Activated naive CD4-positive, alpha-beta T cell (primary cell): ENCODE measurements at places on chromosomes 1 and 21.

DNA sequence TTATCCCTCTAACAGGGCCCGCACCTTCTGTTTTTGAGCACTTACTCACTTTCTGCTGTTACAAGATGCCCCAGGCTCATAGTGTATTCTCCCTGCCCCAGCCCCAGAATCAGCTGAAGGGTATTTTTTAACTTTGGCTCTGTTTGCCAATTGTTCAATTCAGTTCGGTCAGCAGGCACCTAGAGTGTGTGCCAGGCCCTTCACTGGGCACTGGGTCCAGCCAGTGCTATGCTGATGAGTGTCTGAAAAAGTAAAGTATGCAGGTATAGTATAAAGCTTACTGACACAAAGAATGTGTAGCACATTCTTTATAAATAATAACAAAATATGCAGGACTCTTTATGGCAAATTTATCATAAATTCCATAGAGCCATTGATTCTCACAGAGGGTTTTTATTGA lies 35.0 kb downstream of the FHAD1 start:
- DNase-seq, result no peak

DNA sequence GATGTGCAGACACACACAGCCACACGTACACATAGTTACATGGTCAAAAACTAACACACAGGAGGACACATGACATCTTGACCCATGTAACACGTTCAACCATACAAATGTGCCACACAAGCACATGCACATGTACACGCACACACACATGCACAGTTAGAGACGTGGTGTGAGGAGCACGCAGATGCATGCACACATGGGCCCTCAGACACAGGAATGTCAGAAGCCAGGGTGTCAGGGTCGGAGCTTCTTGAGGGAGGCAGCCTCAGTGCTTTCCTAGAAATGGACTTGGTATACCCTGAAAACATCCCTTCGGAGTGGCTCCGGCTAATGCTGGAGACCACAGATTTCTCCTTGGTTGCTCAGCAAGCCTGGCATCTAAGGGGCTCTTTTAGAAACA lies 114.3 kb downstream of the DMRTB1 start:
- DNase-seq, result no peak

GRCh38 chr1:61050541-61051442 lies 31.6 kb upstream of the NFIA start:
- no peak for DNase-seq

GRCh38 chr21:41065539-41065938 lies 102.4 kb upstream of the BACE2 start:
- no peak for DNase-seq

GRCh38 chr1:119688810-119689209 lies 22.9 kb upstream of the PHGDH start:
- no peak for DNase-seq

GRCh38 chr1:195970209-195970608 lies 638.0 kb downstream of the KCNT2 start:
- no peak for DNase-seq

DNA sequence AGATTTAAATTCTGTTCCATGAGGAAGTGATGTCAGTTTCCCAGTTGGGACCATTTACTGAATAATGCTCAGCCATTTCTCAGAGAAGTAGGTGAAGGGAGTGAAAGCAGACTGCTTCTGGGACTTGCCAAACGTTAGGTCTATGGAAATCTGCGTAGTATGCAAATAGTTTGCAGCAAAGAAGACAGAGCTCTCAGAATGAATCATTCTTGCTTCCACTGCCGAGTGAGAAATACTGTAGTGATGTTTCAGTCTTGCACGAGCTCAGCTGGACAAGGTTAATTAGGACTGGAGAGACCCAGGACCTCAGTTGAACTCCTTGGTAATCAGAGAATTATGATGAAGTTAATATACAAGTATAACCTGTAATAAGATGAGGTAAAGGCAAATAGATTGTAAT lies 317.7 kb upstream of the DAB1 start:
- no peak for DNase-seq

DNA sequence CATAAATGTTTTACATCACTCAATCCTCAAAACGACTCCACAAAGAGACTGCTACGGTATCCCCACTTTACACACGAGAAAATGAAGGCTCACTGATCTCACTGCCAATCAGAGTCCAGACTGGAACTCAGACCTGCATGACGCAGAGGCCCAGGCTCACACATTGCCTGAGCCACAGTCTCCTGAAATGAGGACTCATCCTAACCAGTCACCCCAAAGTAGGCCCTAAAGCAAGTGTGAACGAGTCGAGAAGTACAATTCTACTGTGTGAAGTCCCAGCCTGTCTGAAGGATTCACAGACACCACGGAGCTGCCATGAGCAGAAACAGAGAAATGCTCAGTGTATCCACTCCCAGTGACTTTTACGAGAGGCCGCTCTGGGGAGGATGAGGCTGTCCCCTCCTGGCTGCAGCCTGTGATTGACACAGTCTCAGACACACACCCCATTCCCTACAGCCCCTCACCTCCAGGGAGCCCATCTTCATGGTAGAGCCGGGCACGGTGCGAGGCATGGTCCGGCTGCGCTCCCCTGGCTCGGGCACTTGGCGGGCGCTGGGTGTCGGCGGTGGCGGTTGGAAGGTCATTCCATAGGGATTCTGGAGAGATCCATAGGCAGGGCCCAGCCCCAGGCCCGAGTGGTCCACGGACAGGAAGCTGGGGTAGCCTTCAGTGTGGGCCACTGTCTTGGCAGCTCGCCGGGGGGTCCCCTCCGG lies 26.7 kb upstream of the COL16A1 start:
- DNase-seq, result no peak

DNA sequence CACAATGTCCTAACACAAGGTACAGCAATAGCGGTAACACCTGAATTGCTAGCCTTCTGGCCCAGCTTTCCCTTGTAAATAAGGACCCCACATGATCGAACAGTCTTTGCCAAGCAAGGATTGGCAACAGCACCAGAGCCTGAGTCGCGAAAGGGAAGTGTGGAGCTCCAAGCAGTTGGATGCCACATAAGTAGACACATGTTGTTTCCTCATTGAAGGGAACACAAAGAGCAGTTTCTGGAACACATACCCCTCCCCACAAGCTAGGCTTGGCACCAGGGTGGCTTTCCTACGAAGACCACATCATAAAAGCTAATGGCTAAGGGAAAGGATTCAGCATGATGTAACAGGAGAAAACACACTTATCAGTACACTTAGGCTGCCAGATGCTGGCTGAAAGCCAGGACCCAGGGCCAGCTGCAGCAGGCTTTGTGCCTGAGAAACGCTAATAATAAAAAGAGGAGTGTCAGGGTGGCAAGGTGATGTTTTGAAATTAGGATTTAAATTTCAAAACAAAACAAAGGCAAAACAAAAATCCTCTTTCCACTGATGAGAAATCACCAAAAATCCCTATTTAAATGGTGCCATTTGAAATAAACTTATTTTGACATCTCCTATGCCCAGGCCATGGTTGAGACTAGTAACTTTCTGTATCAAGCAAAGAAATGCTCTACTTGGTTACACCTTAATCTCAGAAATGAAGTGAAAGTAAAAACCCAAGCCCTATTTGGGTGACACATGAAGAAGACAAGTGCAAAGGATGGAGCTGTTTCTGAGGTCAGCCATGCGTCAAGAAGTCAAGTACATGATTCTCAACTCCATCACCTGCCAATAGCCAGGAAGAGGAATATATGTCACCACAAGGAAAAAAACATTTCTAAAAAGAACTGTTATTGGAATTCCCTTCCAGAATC lies 11.9 kb upstream of the CPLANE2 start:
- no peak for DNase-seq

DNA sequence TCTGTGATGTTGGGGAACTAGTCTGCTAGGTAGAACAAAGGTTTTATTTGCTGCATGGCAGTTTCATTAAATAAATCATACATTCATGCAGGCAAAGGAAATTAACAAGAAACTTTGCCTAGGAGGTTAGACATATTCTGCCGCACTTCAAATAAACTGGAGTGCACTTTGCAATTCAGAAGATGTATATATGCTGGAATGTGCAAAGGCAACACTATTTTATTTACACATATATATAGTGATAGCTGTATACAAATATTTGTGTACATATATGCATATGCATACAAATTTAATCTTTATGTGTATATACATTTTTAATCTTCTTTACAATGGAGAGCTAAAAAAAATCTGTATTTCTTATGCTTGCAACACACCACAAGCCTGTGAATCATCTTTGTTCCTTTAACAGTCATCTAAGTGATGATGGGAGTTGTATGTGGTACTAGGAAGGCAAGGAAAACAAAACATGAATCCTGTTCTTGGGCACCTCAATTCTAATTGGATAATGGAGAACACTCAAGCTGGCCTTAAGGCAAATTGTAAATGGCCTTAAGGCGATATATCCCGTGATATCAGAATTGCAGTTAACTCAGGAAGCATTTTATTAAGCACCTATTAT lies 605.8 kb upstream of the CAMK1G start:
- no peak for DNase-seq

GRCh38 chr1:54485416-54485815 lies 62.6 kb upstream of the ACOT11 start:
- no peak for DNase-seq

- DNase-seq, result no peak
Measured at GRCh38 chr1:8460132-8460544, 142.2 kb downstream of the SLC45A1 start.

DNA sequence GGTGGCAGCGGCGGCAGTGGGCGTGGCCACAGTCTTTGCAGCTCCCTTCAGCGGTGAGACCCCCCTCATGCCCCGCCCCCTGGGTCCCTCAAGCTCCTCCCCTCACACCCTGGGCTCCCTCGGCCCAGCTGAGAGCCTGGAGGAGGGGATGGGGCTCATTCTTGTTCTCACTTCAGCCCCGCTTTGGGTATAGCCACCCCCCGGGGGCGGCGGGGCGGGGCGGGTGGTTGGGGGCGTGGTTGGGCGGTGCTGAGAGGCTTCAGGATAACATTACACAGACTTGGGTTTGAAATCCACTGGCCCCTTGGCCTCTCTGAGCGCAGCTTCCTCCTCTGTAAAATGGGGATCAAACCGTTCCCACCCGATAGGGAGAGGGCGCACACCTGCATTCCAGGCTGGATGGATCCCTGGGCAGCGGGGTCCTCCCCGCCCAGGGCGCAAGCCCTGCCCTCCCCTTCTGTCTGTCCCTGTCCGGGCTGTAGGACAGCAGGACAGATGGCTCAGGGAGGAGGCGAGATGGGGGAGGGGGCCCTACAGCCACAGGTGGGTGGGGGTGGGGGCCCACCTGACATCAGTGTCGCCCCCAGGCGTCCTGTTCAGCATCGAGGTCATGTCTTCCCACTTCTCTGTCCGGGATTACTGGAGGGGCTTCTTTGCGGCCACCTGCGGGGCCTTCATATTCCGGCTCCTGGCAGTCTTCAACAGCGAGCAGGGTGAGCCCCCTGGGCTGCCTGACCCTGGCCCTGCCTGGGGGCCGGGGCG lies 5.1 kb downstream of the CLCNKA start:
- DNase-seq, result peak; percentile 9

DNA sequence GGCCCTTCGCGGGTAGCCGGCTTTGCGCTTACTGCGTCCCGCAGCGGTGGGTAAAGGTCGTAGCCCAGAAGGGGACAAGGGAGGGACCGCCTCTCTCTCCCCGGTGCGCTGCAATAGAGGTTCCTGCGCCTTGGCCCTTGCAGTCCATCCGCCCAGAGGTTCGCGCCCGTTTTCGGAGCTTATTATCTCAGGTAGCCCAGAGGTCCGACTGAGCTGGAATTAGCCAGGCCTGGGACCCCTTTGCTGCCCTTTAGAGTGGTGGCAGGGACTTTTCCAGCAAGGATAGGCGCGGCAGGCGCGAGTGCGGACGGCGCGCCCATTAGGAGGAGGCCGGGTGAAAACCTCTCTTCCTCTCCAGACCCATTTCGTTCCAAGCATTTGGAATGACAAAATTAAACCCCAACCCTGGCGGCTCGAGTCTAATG lies 5.0 kb downstream of the LHX4 start:
- DNase-seq, result no peak

DNA sequence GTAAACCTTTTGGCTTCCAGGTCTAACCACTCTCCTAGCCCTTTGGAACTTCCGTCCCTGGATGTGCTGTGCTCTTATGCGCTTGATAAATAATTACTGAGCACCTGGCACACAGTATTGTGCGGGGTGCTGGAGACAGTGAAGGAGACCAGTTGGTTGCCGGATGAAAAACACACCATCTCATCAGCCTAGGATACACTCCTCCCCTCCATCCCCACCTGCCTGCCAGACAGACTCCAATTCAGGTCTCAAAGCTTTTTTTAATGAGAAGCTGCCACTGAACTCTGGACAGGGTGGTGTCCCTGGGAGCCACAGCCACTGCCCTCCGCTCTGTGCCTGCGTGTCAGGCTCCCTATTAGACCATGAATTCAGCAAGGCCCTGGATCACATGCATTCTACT lies 9.2 kb downstream of the GNB1 start:
- DNase-seq, result no peak

GRCh38 chr1:104195395-104195794 lies 445.7 kb downstream of the AMY1C start:
- DNase-seq, result no peak

GRCh38 chr21:41823166-41823565 lies 56.0 kb downstream of the PRDM15 start:
- DNase-seq, result no peak

- DNase-seq, result no peak
Measured at GRCh38 chr1:248847181-248847955, 9.3 kb downstream of the ZNF672 start.

DNA sequence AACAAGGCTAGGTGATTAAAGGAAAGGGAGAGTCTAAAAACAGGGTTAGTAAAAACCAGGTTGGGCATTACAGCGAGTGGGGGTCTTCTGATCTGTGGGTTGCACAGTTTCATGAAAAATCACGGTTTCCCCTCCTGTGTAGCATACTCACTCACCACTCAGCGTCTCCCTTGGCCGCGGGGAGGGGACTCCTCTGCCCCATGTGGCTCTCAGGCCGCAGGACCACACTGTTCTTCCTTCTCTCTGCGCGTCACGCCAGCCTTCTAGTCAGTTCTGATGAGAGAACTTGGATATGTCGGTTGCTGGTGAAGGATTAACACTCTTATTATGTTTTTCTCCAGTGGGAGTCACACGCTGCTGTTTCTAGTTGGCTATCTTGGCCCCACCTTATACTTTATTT lies 254.6 kb upstream of the LRRC7 start:
- no peak for DNase-seq

DNA sequence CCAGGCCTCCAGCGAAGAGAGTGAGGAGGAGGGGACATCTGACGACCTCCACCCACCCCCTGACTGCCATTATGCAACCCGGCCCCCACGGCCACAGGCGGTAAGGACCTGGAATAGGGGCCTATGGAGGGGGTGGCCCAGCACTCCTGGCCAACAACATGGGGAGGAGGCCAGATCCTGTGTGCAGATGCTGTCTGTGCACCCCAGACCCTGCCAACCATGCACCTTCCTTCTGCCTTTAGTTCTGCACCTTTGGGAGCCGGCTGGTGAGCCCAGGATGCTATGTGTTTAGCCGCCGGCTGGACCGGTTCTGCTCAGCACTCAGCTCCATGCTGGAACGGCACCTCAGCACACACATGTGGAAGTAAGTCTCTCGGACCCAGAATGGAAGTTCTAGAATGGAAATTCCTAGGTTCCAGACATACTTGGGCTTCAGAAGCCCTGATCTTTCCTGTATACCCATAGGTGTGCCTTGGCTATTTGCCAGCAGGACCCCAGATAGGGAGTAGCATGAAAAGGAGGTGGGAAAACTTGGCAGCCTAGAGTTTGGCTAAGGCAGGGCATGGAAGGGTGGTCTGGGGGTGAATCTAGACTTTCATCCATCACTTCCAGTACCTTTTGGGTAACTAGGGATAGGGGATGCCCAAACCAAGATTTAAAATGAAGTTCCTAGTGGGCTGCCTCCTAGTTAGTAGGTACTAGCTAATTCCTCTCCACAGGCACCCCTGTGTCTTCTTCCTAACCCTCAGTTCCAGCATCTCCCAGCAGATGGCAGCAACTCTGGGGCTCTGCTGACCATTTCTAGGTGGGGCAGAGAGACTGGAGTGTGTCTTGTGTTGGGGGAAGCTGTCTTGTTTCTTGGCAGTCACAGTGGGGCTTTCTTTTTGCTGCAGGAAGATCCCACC lies 3.6 kb upstream of the CYB561D1 start:
- no peak for DNase-seq
